SJCRH30 (cell line): ENCODE measurements at places on chromosomes 2 and 18. TPM values are rescaled to one million over a fixed set of nuclear protein-coding genes. Genes with fewer than 3 reads are reported as not detected.

- DNase-seq: no peak
- H3K4me1 ChIP-seq: peaks cover 11% of the 10 kb centered on the region
- H3K27me3 ChIP-seq: peaks cover 6% of the 10 kb centered on the region; the same call in 1 of the 2 replicates
- no peak overlapping the region for H3K27ac ChIP-seq
These were observed 198.2 kb downstream of the CTNNA2 start for GRCh38 chr2:79711098-79711497.

- H3K27me3 ChIP-seq: no peaks in the 10 kb centered on the region
- peaks cover 14% of the 10 kb centered on the region for H3K4me1 ChIP-seq
- no peak overlapping the region for H3K27ac ChIP-seq
- DNase-seq: no peak
These were observed 6.9 kb downstream of the CEP68 start for GRCh38 chr2:65062843-65063825.

DNA sequence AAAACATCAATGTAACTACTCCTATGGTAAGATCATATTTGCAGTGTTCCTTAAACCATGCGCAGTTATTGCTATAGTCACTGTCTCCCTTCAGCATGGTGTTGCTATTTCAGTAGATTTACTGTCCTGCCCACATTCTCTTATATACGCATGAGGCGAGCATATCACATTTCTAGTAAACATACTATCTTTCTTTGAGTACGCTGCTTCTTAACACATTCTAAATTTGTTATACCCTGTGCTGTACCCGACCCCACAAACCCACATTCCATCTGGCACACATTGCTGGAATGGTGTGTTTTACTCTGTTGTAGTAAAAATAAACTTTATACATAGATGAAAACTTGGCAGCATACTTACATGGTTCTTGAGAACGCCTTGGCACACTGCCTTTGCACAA lies 163.3 kb downstream of the QPCT start:
- no peak overlapping the region for H3K4me3 ChIP-seq
- H3K36me3 ChIP-seq: no peaks in the 10 kb centered on the region
- peaks cover 30% of the 10 kb centered on the region for H3K4me1 ChIP-seq
- no peaks in the 10 kb centered on the region for H3K27me3 ChIP-seq
- no peak overlapping the region for H3K27ac ChIP-seq

DNA sequence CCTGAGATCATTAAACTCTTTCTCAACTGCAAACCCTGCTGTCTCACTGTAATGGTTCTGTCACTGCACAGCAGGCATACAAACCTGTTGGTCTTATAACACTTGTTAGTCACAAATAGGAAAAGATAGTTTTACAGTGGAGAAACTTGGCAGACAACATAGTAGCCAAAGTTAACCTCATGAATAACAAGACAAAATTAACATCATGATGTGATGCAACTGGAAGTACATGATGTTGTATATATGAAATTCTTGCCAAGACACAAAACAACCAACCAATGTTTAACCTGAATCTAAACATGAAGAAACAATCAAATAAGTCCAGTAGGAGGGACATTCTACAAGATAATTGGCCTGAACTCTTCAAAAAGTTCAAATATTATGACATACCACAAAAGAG lies 189.3 kb downstream of the RNF152 start:
- no peak overlapping the region for H3K27ac ChIP-seq
- no peaks in the 10 kb centered on the region for H3K27me3 ChIP-seq
- H3K4me1 ChIP-seq: peaks cover 10% of the 10 kb centered on the region; the same call in 1 of the 2 replicates
- no peaks in the 10 kb centered on the region for H3K36me3 ChIP-seq

DNA sequence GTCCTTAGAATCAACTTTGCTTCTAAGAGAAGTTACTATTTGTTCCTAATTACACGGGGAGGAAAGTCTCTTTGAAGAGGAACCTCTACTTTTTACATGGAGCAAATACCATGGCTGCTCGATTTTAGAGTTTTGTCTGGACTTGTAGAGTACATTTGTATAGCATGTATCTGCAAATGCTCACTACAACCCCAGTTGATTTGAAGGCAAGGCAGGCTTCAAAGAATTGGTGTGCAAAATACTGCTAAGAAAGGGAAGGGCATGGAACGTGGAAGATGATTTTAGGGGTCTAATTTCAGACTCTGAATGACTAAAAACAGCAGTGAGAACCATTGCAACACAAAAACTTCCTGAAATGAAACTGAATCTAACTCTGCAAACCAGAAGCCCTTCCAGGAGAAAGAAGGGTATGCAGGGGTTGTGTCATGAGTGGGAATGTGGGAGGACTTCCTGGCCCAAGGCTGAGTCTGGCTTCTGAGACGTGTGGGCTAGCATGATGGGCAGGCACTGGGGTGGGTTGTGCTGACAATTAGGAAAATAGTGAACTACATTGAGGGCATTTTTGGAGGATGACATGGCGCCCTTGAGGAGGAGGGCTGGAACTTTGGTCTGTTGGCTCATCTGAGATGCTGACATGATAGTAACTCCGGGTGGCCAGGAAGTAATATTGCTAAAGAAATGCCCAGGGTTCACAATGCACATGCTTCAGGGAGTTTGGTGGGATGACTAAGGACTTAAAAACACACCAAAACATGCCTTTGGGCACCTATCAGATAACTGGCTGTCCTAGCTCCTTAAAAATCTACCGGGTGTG lies 18.9 kb upstream of the IL1R2 start:
- no peaks in the 10 kb centered on the region; the same call in 1 of the 2 replicates for H3K4me1 ChIP-seq
- no peak overlapping the region for H3K27ac ChIP-seq
- no peak overlapping the region for H3K4me3 ChIP-seq
- no peak for DNase-seq
- H3K27me3 ChIP-seq: no peaks in the 10 kb centered on the region
- H3K36me3 ChIP-seq: no peaks in the 10 kb centered on the region

GRCh38 chr2:183371545-183371944 lies 247.3 kb downstream of the NUP35 start:
- no peak overlapping the region for H3K4me3 ChIP-seq
- H3K27ac ChIP-seq: no peak overlapping the region
- no peaks in the 10 kb centered on the region for H3K4me1 ChIP-seq

DNA sequence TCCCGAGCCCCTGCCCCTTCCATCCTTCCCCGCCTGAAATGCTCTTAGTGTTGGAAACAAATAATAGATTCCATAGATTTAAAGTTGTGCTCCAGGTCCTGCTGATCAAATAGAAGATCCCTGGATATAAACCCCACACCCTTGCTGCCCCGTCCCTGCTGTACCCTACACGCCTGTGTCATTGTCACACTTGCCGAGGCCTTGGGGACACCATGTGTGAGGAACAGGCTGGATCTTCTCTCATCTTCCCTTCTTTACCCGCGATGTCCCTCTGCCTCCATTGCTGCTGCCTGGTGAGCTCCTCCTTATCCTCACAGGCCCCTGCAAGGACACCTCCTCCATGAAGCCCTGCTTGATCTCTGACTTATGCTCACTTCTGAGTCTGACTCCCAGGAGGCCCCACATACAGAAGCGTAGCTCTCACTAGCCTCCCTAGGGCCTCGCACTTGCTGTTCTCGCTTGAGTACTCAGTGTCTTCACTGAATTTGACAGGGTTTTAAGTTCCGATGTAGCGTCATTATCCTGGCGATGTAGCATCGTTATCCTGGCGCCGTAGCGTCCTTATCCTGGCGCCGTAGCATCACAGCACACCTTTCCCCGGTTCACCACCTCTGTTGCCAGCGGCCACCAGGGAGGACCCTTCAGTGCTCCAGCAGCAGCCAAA lies 221.9 kb downstream of the NDUFA10 start:
- DNase-seq: no peak
- H3K36me3 ChIP-seq: no peaks in the 10 kb centered on the region
- no peak overlapping the region for H3K27ac ChIP-seq
- H3K27me3 ChIP-seq: no peaks in the 10 kb centered on the region; the same call in 1 of the 2 replicates
- no peak overlapping the region for H3K4me3 ChIP-seq

DNA sequence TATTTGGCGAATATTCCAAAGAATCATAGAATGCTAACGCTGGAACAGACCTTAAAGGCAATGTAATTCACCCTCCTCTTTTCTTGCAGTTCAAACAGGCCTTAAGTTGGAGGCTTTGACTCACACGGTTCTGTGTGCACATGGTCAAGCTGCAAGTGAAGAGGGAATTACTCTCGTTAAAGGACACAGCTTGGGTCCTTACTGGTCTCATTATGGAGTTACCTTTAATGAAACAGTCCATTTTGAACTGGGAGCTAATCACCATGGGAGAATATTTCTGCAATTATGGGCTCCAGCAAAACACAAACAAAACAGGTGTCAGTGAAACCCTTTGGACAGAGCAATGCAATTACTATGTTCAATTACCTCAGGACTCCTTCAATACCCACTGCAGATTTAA lies 135.5 kb downstream of the GAREM1 start:
- DNase-seq: no peak
- no peak overlapping the region for H3K27ac ChIP-seq
- no peak overlapping the region for H3K4me3 ChIP-seq
- H3K4me1 ChIP-seq: no peaks in the 10 kb centered on the region

DNA sequence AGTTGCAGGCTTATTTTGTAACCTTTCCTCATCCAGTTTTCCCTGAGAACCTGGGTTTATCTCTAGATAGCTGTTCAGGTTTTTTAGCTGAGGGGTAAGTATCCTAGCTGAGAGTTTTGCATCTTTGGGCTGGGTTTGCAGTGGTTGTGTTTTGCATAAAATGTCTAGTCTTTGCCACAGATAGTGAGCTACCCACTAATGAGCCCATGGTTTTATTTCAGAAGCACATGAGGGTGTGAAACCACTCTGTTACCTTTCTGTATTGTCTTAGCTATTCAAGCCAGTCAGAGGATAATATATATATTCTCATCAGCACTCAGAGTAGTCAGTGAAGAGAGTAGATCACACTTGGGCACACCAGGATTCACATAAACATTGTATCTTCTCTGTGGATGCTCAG lies 24.6 kb upstream of the TXNDC2 start:
- H3K27me3 ChIP-seq: no peaks in the 10 kb centered on the region
- H3K27ac ChIP-seq: no peak overlapping the region
- H3K36me3 ChIP-seq: no peaks in the 10 kb centered on the region
- no peak for DNase-seq

GRCh38 chr2:201152517-201152916 lies 30.4 kb upstream of the CASP10 start:
- peaks cover 11% of the 10 kb centered on the region for H3K4me1 ChIP-seq
- H3K4me3 ChIP-seq: no peak overlapping the region
- DNase-seq: no peak
- H3K27ac ChIP-seq: no peak overlapping the region

The PRKAG3 gene
- total RNA-seq: 0.13 and 0.16 TPM in 2 replicates

- H3K36me3 ChIP-seq: no peaks in the 10 kb centered on the region
- no peak overlapping the region for H3K27ac ChIP-seq
- no peaks in the 10 kb centered on the region for H3K27me3 ChIP-seq
- H3K4me1 ChIP-seq: peaks cover 69% of the 10 kb centered on the region
- no peak for DNase-seq
- no peak overlapping the region for H3K4me3 ChIP-seq
These were observed 84.7 kb downstream of the CDC42EP3 start for GRCh38 chr2:37586663-37587317.

GRCh38 chr2:58449286-58450010 lies 208.3 kb upstream of the FANCL start:
- DNase-seq: no peak
- no peak overlapping the region for H3K27ac ChIP-seq
- H3K27me3 ChIP-seq: 0 out of 2 replicates have a peak, but pooled peaks cover 2% of the 10 kb centered on the region
- no peak overlapping the region for H3K4me3 ChIP-seq
- no peaks in the 10 kb centered on the region for H3K36me3 ChIP-seq

The IL36A gene
- total RNA-seq: not detected in 2 replicates

GRCh38 chr2:28687171-28687570 lies 64.5 kb upstream of the PPP1CB start:
- no peak overlapping the region for H3K4me3 ChIP-seq
- H3K27ac ChIP-seq: no peak overlapping the region; the same call in 1 of the 2 replicates
- H3K27me3 ChIP-seq: no peaks in the 10 kb centered on the region
- H3K36me3 ChIP-seq: no peaks in the 10 kb centered on the region

DNA sequence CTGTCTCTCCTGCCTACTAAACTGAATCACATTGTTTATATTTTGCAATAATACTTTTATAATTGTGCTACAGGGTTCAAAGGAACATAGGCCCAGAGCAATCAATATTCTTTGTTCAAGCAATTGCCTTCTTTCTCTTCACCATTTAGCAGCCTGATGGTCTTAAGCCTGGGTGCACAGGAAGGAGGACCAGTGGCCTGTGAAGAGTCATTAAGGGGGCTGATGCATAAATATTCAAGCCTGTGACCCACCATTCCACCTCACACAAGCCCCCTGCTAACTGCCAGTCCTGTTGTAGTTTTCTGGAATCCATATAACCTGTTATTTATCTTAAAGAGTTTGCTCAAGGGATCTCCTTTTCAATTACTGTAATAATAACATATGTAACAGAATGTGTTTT lies 56.0 kb downstream of the ABCA12 start:
- DNase-seq: no peak
- H3K27ac ChIP-seq: no peak overlapping the region
- no peaks in the 10 kb centered on the region for H3K27me3 ChIP-seq
- no peak overlapping the region for H3K4me3 ChIP-seq
- no peaks in the 10 kb centered on the region for H3K36me3 ChIP-seq

The CDK15 gene
- total RNA-seq: 0.20 and 0.47 TPM in 2 replicates

DNA sequence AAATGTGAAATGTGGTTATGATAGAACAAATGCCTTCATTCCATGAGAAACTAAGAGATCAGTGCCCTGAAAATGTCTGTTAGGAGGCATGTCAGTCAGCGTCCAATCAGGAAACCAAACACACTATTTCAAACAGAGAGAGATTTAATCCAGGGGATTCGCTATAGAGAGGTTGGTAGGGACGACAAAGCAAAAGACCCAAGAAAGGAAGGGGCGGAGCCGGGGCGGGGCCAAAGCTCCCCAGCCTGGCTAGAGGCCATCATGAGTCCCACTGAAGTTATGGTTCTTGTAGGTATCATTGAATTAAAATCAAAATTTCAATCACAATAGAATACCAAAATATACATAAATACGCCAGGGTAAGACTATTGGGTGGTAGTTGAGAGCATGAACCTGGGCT lies 32.9 kb upstream of the RNF149 start:
- H3K36me3 ChIP-seq: no peaks in the 10 kb centered on the region
- H3K27me3 ChIP-seq: no peaks in the 10 kb centered on the region
- H3K4me3 ChIP-seq: peak overlapping the region; percentile 26
- no peak overlapping the region for H3K27ac ChIP-seq
- DNase-seq: peak; percentile 69

GRCh38 chr2:38066421-38067115 lies 9.4 kb downstream of the CYP1B1 start:
- H3K36me3 ChIP-seq: no peaks in the 10 kb centered on the region
- H3K4me1 ChIP-seq: no peaks in the 10 kb centered on the region
- H3K27ac ChIP-seq: no peak overlapping the region
- no peak overlapping the region for H3K4me3 ChIP-seq
- no peak for DNase-seq

- H3K4me3 ChIP-seq: no peak overlapping the region
- no peaks in the 10 kb centered on the region for H3K27me3 ChIP-seq
- peaks cover 28% of the 10 kb centered on the region for H3K36me3 ChIP-seq
- H3K27ac ChIP-seq: no peak overlapping the region
- peaks cover 5% of the 10 kb centered on the region; the same call in 1 of the 2 replicates for H3K4me1 ChIP-seq
These were observed 80.7 kb downstream of the ACSL3 start for GRCh38 chr2:222941510-222942032.

The IL1A gene
- total RNA-seq: not detected in 2 replicates

The FHOD3 gene
- 0.10 and 0.15 TPM in 2 replicates for total RNA-seq

GRCh38 chr2:85475799-85476490 lies 57.4 kb downstream of the SH2D6 start:
- no peak overlapping the region for H3K4me3 ChIP-seq
- no peak for DNase-seq
- H3K27ac ChIP-seq: no peak overlapping the region

- H3K4me3 ChIP-seq: no peak overlapping the region
- no peaks in the 10 kb centered on the region for H3K36me3 ChIP-seq
- no peaks in the 10 kb centered on the region for H3K4me1 ChIP-seq
- no peak for DNase-seq
- H3K27me3 ChIP-seq: peaks cover 5% of the 10 kb centered on the region; the same call in 1 of the 2 replicates
These were observed 749.8 kb upstream of the NRXN1 start for GRCh38 chr2:51781691-51782090.
